ENCODE measurements at places on chromosomes 7 and 10.

GRCh38 chr7:67653856-67654454, 657.3 kb downstream of the TYW1 start:
- DNase-seq, result no peak

- DNase-seq, result no peak
Measured at GRCh38 chr10:79402951-79403350, 42.5 kb downstream of the ZCCHC24 start.

DNA sequence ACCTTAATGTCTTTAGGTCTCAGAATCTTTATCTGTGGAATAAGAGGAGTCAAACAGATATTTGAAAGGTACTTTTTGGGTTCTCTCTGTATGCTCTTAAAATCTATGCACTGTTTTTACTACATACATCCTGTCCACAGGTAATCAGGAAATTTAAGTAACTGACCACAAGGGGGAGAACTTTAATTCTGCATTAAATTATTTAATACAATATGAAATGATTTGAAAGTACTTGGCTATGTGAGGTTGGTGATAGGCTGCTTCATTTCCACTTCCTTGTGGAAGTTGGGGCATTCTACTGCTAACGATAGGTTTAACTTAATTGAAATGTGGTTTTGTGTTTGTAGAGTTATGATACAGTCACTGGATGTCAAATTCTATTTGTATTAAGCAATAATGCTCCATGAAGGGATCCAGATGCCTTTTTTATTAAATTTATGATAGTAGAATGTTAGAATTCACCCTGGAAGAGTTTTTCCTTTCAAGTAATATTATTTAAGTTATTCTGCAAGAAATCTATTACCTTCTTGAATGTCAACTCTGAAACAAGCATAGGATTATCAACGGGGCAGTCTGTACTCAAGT, 6.0 kb downstream of the TEX47 start:
- DNase-seq, result no peak

DNA sequence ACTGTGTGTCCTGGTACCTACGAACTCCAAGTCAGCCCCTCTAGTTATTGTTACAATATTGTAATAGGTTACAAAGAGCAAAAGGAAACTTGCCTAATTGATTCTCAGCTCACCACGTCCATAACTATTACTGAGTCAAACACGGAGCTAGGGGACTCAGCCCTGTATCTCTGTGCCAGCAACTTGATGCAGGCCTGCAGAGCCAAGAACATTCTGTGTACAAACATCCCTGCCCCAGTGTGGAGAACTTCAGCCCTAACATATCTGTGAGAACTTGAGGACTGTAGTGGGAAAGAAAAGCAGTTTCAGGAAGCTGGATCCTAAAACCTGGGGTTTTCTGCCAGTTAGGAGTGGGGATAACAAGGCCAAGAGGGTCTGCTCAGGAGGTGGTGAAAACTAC, 114.9 kb upstream of the PRSS58 start:
- no peak for DNase-seq

GRCh38 chr10:112775892-112776674, 174.0 kb upstream of the TCF7L2 start:
- DNase-seq, result no peak

GRCh38 chr10:557792-558328, 131.6 kb downstream of the DIP2C start:
- DNase-seq, result no peak

GRCh38 chr10:89241026-89241425, 10.5 kb downstream of the LIPA start:
- DNase-seq, result no peak

All from activated CD4-positive, CD25-positive, alpha-beta regulatory T cell (primary cell).